ENCODE measurements at places on chromosomes 6 and 20.

DNA sequence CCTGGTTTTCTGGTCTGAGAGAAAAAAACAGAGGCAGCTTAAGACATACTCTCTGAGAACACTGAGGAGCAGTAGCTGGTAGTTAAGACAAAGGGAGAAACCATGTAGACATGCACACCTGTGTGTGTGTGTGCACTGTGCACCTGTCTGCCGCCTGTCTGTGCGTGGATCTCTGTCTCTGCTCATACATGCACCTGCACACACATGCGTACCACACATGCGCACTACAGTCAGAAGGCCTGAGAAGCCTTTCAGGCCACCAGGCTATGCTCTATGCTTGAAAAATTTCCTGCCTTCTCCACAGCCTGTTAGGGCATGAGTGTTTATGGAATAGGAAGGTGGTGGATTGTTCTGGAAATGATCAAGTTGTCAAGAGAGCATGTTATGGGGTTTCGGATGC is 103.5 kb downstream of the CDH4 start:
- DNase-seq = no peak

DNA sequence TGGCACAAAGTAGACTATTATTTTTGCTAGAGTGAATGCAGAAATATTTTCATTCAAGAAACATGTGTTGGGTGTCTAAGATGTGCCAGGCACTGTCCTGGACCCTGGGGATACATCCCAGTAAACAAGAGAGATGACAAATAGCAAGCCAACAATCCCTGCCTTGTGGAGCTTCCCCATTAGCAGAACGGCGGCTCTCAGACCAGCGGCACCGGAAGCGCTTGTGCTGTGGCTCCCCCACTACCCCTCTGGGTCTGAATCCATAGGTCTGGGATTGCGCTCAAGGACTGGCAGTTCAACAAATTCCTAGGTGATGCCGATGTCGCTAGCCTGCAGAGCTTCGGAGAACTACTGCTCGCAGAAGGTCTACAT is 98.5 kb upstream of the AGPAT4 start:
- DNase-seq = no peak

DNA sequence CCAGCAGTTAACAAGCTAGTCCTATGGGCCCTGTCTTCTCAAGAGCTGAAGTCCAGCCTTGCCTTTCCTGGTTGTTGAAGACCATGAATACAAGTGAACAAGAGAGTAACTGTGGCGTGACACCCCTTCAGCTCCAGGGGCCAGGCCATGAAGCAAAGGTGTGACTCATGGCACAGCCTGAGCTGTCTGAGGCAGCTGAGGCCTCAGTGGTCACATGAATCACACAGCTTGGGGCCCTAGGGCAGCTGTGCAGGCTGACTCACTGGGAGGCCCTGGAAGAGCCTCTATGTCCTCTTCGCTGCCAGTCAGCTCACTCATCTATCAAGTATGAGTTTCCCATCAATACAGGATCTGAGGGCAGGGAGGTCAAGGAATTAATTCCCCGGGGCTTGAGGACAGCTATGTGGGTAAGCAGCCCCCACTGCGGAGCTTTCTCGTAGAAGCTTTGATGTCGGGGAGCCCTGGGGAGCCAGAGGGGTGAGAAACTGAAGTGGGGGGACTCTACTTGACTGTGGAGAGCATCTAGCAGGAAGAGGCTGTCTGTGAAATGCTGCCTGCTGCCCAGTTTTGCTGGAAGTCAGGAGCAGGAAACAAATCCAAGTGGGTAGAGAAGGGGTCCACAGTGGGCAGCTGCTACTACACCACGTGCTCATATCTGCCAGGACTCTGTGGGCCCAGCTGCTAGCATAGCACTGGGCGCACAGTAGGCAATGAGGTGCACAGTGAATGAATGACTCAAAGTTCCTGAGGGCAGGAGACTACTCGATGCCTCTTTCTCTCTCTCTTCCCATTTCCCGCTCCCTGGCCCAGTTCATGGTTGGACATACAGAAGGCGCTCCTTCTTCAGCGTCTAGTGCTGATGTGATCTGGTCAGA is 13.7 kb upstream of the FAM83C start:
- peak; percentile 93 for DNase-seq

- no peak for DNase-seq
Measured at GRCh38 chr20:63008541-63009044, 1.8 kb upstream of the BHLHE23 start.

- no peak for DNase-seq
Measured at GRCh38 chr20:35246723-35247122, 20.2 kb downstream of the MMP24 start.

GRCh38 chr6:79461205-79461604 is 76.0 kb downstream of the LCA5 start:
- no peak for DNase-seq

DNA sequence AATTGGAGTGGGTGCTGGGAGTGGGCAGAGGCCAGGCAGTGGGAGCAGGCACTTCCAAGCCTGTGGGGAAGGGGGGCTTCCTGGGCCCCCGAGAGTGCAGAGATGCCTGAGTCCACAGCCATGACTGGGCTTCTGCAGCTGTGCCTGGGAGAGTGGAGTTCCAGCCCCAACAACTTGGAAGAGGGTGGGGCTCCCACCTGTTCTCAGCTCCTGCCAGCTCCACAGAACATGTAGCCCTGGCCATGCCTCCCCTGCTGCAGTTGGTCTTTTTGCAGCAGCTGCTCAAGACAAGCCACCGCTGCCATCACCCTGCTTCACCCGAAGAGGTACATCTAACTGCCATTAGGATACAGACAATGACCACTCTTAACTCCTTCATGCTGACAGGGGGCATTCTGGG is 1092.3 kb downstream of the KHDRBS2 start:
- no peak for DNase-seq

DNA sequence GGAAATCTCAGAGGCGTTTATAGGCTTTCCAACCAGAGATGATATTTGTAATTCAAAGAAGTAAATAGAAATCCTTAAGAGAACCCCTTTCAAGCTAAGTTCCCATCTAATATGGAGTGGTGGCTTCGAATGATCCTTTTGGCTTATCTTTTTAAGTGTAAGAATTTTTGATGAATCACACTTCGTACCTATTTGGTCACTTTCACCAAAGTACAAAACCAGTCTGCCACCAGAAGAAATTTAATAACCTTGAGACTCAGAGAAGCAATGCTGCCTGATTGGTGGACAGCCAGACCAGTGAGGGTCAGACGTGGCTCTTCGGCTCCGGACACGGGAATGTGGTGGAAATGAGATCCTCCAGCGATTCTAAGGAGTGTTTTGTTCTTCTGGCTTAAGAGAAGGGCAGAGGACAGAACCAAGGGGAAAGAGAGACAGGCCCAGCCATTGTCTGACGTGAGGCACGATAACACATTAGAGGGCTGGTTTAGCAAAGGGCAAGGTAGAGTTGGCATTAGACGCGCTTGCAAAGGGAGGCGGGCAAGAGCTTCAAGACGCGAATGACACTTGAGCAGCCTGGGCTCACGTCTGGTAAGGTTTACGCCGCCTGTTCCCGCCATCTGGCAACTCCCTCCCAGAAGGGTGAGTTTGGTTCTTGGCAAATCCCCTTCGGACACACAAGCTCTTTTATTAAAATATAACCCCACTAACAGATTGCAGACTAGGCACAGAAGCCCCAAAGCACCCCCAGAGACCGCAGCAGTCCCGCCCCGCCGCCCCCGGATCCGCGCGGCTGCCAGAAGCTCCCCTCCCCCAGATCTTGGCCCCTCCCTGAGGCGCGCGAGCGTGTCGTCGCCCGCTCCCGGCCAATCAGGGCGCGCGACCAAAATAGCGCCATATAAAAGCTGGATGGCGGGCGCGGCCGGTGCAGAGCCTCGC is 50.0 kb upstream of the EZR start:
- no peak for DNase-seq

DNA sequence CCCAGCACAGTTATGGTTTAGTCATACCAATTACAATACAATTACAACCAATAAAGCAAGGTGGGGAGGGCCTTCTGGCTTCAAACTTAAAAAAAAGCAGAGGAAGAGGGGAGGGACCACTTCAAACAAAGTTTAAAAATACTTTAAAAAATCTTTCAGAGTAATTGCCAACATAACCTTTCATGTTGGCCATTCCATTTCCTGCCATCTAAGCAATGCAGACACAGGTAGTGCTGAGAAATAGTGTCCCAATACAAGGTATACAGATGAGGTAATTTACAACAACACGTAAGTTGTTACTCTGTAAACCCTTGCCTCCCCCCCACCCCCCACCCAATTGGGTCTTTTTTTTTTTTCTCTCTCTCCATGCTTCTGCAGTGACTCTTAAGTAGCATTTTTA is 18.8 kb upstream of the TBC1D20 start:
- no peak for DNase-seq

DNA sequence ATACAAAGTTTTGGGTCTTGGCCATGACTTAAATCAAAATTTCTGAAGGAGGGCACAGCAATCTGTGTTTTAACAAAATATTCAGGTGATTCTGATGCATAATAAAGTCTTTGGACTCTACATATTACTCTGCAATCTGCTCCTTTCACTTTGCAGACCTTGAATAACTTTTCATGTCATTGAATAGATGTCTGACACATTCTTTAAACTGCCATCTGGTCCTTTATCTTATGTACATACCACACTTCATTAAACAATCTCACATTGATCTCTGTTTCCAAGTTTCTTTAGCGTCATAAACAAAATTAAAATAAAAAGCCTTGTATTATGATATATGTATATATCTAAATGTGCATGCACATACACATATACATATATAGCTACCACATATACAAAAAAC is 831.2 kb downstream of the MAFB start:
- no peak for DNase-seq

DNA sequence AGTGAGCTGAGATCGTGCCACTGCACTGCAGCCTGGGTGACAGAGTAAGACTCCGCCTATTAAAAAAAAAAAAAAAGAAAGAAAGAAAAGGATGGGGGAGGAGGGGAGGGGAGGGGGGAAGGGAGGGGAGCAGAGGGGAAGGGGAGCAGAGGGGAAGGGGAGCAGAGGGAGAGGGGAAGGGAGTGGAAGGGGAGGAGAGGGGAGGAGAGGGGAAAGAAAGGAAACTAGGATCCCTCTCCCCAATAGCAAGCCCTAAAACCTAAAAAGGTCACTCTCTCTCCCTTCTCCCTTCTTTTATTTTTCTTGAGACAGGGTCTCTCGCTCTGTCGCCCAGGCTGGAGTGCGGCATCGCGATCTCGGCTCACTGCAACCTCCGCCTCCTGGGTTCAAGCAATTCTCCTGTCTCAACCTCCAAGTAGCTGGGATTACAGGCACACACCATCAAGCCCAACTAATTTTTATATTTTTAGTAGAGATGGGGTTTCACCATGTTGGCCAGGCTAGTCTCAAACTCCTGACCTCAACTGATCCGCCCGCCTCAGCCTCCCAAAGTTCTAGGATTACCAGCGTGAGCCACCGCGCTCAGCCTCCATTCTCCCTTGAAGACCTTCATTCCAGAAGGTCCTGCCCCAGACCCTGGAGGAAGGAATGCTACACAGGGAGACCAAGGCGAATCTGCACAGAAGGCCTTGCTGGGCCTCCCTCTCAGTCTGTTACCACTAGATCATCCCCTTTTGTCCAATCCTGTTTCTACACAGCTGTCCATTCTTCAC is 45.8 kb upstream of the PIM1 start:
- DNase-seq = no peak

DNA sequence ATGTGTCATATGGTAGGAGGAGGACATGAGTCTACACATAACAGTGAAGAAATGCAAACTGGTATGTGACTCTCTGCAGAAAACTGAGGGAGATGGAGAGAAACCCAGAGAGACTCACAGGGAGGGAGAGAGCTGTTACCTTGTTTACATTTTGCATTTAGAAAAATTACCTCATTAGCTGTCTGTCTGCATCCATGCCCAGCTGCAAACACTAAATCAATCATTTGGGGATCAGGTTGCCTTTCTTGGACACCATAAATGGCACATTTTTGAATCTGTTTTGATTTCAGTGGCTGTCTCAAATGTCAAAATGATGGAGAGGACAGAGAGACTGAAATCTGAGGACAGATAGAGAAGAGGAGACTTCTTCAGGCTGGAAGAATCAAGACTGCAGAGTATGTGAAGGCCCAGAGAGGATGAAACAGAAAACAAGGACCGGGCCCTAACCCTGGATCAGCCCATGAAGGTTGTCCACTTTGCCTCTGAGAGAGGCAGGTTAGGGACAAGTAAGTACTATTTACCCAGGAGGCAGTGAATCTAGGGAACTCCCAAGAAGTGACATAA is 92.2 kb downstream of the UNC5CL start:
- no peak for DNase-seq

DNA sequence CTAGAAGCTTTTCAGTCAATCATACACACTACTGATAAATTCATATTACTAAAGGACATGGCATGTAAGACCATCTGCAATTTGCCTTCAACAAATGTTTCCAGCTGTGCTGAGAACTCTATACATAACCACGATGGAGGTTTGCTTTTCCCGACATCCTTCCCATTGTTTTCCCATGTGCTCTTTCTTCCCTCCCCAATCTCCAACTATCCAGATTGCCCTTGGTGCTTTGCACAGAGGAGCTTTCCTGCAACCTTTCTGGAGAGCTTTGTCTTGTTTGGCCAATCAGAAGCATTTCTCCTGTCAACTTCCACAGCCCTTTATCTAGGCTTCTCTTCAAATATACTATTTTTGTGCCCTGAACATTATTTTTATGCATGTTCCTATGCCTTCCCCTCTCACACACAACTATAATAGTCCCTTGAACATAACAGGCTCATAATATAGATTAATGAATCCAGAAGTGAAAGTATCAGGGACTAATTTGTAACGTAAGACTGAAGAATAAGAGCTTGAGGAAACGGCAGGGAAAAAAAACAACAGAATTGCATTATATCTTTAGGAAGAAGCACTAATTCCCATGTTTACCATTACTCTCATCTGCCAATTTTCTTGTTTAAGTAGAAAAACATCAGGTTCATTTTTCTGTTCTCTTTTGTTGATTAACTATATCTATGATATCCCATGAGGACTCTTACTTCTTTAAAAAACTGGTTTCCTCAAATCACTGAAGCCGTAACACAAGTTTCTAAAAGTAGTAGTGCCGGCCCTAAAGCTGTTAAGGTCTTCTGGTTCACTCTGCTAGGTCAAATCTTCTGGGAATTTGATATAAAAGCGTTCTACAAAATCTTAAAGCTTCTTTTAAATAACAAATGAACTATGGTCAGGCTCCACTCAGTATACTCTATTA is 20.1 kb downstream of the SMLR1 start:
- no peak for DNase-seq

- DNase-seq = no peak
Measured at GRCh38 chr6:169489563-169490245, 212.1 kb downstream of the WDR27 start.

DNA sequence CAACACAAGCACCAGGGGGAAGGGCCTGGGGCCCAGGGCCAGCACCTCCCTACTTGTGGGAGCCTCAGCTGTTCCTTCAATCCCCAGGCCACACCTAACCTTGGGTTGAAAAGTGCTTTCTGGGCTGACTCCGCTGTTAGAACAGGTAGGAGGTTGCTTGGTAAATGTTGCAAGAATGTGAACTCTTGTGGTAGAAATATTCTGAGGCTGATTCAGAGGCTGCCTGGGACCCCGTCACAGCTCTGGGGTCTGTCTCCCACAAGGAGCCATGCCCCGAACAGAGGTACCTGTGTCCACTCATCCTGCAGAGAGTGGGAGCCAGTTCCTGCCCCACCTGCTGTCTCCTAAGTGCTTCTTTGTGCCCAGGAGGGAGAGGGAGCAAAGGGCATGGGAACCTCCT is 14.4 kb upstream of the MAS1L start:
- DNase-seq = no peak
